Daoy (cell line): ENCODE measurements at places on chromosomes 4 and X. TPM values are rescaled to one million over a fixed set of nuclear protein-coding genes. Genes with fewer than 3 reads are reported as not detected.

The RPA4 gene
- total RNA-seq: 0.34 TPM in 1 of 2 replicates, not detected in the other

- DNase-seq: peak; percentile 33
These were observed 192.0 kb downstream of the PPP3CA start for GRCh38 chr4:101155368-101155767.

GRCh38 chrX:129925305-129926092 lies 19.5 kb downstream of the UTP14A start:
- DNase-seq: peak; percentile 30

- DNase-seq: peak; percentile 70
These were observed 13.2 kb downstream of the GPC4 start for GRCh38 chrX:133402042-133402453.

DNA sequence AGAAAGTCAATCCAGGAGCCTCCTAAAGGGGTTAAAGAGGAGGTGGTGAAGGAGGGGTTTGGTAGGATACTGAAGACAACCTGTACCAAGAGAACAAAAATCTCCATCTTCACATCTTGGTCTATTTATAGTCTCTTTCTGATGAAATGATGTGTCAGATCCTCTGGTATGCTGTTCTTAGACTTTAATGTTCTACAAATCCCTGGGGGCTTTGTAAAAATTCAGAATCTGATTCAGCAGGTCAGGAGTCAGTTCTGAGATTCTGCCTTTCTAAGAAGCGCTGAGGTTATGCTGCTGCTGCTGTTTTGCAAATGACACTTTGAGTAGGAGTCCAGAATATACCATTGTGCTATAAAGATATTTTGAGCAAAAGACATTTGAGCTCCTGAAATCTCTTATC lies 172.9 kb upstream of the GLRA2 start:
- no peak for DNase-seq
